Transverse colon (tissue), 4 donors: ENCODE measurements at places on chromosomes 2 and 18.

DNA sequence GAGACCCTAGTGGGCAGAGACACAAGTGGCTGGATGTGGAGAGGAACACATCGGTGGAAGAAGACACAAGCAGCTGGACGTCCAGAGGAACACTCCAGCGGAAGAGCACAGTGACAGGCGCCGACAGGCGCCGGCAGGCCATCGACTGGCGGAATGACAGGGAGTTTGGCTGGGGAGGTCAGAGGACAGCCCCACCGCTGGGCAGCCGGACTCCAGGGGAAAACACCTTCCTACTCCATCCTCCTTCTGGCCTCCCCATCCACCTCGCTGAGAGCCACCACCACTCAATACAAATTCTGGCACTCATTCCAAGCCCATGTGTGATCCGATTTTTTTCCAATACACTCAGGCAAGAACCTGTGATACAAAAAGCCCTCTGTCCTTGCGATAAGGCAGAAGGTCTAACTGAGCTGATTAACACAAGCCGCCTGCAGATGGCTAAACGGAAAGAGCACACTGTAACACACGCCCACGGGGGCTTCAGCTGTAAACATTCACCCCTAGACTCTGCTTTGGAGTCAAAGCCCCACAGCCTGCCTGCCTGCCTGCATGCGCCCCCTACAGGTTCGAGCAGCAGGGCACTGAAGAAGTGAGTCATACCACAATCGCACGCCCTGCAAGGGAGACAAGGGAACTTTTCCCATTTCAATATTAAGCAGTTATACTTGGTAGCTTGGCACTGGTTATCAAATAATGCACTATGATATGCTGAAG, 50.2 kb upstream of the LRP1B start:
- no peak for DNase-seq

GRCh38 chr2:1997409-1997808, 253.1 kb upstream of the PXDN start:
- DNase-seq, result peak; percentile 28

- peak; percentile 15 for DNase-seq
Observed at GRCh38 chr18:7273301-7273921, 42.5 kb downstream of the LRRC30 start.

DNA sequence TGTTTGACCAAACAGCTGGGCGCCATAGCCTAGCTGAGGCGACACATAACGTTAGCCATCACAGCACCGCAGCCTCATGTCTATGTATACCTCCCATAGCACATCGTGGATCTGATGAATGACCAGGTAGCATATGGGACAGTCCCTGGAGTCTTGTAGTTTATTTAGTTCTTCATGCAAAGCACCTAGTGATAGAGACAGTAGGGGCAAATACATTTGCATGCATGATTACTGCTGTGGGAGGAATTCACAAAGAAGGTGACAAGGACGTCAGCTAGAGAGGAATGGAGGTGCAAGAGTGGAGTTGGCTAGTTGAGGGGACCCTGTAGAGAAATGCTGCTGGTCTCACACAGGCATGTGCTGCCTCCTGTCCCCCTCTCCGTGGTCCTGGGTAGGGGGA, 478.9 kb upstream of the HS6ST1 start:
- no peak for DNase-seq

DNA sequence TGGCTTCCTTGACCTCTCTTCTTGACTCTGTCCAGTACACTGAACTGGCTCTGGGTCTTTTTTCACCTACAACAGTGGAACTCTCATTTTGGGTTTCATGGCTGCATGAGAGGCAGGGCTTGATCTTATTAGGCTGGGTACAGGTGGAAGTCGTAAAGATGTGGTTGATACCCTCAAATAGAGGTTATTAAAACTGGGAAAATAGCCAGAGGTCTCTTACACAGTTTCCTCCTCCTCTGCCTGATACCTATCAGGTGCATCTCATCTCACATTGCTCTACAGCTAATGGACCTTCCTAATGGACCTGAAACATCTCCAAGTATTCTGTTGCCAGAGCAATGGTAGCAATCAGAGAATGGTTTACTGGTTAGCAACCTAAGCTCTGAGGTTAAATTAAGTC, 231.8 kb downstream of the ETAA1 start:
- no peak for DNase-seq

GRCh38 chr2:162826921-162827320, 11.6 kb downstream of the KCNH7 start:
- DNase-seq, result no peak

DNA sequence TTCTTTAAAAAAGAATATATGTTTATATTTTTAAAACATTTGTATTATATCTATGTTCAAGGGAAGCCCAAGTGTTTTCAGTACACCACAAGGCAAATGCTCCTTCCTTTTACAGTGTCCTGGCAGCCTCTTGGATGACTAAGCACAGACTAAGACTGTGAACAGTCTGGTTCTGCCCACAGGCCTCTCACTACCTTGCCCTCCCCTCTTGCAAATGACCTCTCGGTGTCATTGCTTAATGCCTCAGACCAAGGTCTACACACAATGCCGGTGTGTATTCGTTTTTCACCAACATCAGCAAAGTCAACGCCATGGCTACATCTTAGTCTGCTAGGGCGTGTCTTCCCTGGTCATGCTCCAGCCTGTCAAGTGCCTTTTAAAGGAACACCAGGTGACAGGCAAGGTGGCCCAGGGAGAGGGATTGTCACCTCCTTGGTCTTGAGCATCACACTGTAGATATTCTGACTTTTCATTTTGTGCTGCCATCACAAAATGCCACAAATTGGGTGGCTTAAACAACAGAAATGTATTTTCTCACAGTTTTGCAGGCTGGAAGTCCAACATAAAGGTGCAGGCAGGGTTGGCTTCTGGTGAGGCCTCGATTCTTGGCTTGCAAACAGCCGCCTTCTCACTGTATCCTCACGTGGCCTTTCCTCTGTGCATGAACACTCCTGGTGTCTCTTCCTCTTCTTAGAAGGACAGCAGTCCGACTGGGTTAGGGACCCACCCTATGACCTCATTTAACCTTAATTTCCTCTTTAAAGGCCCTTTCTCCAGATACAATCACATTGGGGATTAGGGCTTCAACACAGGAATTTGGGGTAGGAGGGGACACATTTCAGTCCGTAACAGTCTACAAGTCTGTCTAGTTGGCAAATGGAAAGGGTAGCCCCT, 266.5 kb downstream of the KLHL29 start:
- no peak for DNase-seq

- DNase-seq, result no peak
Observed at GRCh38 chr2:9838391-9838790, 4.9 kb upstream of the TAF1B start.

GRCh38 chr2:16371751-16372150, 293.9 kb downstream of the CYRIA start:
- no peak for DNase-seq

GRCh38 chr2:38960609-38961320, 71.1 kb downstream of the ARHGEF33 start:
- no peak for DNase-seq

DNA sequence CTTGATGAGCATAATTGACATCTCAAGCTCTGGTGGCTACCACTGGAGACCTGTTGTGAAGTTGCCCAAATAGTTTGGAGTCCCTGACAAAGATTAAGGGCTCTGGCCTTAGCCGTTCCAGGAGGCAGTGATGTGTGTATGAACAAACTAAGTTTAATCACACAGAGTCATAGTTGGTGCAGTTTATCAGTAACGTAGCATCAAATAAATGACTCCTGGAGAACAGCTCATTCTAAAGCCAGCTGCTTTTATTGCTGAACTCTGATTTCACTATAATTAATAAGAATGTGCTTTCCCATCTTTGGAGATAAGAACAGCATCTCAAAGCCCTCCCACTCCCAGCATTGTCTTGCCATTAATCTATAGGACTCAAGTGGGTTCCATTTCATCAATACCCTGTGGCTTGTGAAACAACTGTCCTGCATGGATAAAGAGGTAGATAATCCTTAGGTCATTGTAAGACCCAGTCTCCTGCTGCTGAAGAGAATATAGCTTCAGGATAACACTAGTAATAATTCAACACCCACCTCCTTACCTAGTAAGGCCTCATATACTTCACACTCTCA, 211.4 kb upstream of the THUMPD2 start:
- DNase-seq, result no peak

- no peak for DNase-seq
Observed at GRCh38 chr2:120880381-120880780, 144.7 kb downstream of the GLI2 start.

DNA sequence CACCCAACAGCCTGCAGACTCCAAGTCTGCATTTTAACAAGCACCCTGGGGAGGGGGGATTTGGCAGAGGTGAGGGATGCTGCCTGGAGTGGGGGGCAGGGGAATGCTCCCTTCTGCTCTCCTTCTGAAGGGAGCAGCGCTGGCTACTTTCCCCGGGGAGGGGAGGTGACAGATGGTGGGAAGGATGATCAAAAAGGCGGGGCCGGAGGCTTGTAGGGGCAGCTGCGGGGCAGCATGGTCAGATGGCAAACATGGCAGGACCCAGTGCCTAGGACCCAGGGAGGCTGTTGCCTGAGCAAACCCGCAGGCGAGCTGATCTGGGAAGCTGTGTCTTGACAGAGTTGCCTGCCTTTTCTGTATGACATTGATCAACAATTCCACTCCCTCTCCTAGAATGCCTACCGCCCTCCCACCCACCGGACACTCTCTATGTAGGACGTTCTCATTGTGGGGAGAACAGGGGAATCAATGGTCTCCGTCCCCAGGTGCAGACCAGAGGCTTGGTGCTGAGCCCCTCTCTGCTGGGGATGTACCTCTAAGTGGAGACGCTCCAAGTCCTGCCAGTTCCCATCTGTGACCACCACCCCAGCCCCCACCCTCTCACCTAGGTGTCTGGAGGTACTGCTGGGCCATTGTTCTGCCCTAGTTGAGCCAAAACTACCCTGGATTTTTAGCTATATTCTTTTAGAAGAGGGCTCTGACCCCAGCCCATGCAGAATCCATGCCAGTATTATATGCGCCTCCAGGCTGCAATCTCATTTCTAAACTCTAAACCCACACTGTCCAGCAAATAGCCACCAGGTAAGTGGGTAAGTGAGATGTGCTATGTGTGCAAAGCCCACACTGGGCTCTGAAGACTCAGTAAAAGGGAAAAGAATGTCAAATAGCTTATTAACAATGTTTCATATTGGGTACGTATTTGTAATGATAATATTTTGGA, 89.7 kb upstream of the SEC11C start:
- no peak for DNase-seq

DNA sequence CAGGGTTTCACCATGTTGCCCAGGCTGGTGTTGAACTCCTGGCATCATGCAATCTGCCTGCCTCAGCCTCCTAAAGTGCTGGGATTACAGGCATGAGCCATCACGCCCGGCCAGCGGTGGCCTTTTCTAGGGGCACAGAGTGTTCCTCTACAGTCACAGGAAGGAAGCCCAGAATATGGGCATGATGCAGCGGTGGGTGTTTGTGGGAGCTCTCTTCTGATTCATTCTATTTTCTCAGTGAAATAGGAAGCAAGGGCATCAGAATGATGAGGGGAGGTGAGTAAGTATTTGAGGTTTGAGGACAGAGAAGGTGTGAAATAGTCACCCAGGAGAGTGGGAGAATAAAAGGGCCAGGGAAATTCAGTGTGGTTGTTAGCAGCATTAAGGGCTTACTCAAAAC, 70.3 kb upstream of the PSME4 start:
- no peak for DNase-seq

DNA sequence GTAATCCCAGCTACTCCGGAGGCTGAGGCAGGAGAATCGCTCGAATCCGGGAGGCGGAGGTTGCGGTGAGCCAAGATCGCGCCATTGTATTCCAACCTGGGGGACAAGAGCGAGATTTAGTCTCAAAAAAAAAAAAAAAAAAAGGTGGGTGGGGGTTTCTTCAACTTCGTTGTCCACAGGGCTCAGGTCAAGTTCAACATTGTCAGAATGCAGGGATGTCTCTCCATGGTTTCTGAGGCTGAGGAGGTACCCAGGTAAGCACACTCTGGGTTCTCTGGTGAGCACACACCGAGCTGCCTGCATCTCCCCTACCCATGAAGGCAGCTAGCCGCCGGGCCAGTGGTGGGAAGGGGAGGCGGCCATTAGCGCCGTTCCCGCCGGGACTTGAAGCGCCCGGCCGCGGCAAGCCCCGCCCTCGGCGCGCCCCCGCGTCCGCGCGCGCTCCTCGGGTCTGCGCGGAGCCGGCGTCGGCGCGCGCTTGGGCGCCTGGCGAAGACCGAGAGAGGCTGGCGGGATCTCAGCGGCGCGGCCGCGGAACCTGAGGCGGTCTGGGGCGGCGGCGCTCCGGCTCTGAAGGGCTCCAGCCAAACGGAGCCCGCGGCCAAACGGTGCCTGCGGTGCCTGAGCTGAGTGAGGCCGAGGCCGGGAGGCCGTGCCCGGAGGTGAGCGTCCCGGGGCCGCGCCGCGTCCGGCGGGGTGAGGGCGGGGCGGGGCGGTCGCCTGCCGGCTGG, at the start of gene UBXN2A:
Gene UBXN2A, plus strand, starts transcription at position 477 of the 731 bp plus-strand sequence. CDS start 17,852 bp downstream, outside the sequence.
- peak; percentile 79 for DNase-seq

DNA sequence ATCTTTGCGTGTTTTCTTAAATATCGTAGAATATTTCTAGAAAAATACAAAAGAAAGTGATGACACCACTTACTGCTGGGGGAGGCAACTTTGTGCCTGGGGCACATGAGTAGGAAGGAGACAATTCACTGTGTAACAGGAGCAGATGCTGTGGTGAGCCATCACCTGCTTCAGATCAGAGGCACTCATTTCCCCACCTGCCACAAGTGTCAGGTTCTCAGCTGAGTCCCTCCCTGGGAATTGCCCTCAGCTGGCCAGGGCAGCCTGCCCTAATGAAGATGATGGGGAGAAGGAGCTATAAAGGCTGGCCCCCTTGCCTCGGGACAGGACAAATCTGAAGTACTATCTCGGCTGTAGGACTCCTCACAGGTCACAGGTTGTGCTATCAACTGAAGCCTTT, 322.8 kb downstream of the STK39 start:
- DNase-seq, result no peak

DNA sequence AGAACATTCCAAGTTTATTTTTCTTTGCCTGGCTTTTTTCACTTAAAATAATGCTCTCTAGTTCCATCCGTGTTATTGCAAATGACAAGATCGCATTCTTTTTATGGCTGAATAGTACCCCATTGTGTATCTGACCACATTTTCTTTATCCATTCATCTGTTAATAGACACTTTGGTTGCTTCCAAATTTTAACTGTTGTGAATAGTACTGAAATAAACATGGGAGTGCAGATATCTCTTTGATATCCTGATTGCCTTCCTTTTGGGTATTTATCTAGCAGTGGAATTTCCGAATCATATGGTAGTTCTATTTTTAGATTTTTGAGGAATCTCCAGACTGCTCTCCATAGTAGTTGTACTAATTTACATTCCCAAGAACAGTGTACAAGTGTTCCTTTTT, 230.5 kb downstream of the FIGN start:
- DNase-seq, result no peak

DNA sequence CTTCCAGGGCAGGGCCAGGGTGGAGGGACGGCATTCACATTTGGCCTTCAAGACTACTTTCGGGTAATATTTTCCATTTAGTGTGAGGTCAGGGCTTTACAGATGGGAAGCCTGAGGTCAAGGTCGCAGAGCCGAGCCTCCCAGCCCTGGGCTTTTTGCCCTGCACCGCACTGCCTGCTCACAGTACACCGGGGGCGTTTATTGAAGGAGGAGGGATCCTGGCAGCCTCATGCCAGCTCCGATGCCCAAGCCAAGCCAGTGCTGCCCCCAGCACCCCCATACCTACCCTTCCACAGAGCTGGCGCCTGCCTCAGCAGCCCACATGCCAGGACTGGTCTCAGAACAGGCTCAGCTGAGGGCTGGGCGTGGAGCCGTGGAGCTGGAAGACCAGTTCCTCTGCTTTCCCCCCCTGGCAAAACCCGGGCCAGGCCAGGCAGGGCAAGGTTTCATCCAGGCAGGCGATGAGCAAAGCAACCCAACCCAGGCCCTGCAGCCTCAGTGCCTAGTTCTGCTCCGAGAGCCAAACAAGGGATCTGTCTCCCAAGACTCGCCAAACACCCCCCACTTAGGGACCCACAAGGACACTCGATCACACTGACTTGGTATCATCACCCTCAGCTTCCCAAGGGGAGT, 11.9 kb downstream of the SDC1 start:
- DNase-seq, result peak; percentile 50
